AG20443 (cell line): ENCODE measurements at places on chromosomes 3 and 15.

DNA sequence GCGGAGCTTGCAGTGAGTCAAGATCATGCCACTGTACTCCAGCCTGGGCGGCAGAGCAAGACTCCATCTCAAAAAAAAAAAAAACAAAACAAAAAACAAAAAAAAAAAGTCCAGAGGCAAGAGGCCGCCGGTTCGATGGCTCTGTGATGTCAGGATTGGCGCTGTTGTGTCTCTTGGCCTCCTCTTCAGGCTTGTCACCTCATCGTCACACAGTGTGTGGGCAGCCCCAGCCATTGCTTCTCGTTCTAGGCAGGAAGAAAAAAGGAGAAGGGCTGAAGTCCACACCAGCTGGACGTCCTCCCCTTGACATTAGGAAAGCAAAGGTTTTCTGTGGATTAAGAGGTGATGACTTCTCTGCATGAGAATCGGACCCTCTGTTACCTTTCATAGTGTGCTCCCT lies 191.1 kb downstream of the NSMCE3 start:
- DNase-seq, result no peak

- no peak for DNase-seq
These were observed 7.6 kb upstream of the GMNC start for GRCh38 chr3:190870127-190870526.

- no peak for DNase-seq
These were observed 257.7 kb upstream of the UBE2E1 start for GRCh38 chr3:23547905-23548650.

DNA sequence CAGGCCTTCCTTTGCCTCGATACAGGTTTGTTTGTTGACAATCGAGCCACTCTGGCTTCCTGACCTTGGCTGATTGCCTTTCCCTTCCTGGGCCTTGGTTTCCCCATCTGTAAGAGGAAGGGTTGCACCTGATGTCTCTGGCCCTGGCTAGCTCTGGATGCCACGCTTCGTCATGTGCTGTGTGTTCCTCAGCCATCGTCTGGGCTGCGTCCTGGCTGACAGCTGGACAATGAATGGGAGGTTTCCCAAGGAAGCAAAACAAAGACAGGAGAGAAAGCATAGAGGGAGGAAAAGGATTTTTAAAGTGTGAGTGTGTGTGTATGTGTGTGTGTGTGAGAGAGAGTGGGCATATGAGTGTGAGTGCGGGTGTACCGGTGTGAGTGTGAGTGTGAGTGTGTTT lies 65.2 kb upstream of the HACD2 start:
- no peak for DNase-seq

- peak; percentile 75 for DNase-seq
These were observed 166.3 kb downstream of the VGLL4 start for GRCh38 chr3:11477407-11477911.

GRCh38 chr15:73539212-73540128 lies 93.7 kb downstream of the NPTN start:
- DNase-seq, result no peak

DNA sequence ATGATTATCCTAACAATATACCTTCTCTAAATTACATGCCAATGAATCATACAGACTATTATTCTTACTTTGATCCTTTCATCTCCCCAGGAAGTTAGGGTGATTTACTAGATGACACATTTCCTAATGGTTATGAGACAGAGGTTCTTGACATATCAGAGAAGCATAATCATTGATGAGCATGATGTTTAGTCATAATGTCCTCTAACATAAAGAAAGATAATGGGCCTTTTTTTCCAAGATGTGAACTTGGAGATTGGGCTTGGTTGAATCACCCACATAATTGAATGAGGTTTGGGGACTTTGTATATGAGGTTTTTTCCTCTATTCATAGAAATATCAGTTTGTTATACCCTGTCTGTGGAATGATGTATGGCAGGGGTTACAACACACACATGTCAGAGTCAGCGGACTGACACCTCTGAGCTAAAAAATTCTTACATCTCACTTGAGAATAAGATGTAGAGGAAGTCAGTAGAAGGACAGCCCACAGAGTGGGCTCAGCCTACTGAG lies 69.7 kb upstream of the DCBLD2 start:
- DNase-seq, result peak; percentile 11

GRCh38 chr15:29470794-29471193 lies 201.2 kb upstream of the NSMCE3 start:
- no peak for DNase-seq

DNA sequence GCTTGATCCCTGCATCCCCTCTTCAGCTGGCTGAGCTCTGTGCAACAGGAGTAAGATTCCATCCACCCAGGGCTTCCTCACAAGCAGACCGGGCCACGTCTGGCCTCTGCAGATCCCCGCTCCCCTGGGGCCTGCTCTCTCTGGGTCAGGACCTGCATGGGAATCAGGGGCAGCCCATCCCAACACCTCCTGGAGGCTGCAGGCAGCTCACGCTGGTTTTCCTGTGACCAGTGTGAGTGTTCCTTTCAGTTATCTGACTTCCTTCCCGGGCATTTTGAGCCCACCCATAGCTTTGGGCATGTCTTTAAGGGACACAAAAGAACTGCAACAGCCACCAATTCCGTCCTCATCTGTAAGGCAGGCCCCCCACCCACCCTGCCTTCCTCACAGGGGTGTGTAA lies 16.3 kb downstream of the NUP210 start:
- DNase-seq, result no peak

DNA sequence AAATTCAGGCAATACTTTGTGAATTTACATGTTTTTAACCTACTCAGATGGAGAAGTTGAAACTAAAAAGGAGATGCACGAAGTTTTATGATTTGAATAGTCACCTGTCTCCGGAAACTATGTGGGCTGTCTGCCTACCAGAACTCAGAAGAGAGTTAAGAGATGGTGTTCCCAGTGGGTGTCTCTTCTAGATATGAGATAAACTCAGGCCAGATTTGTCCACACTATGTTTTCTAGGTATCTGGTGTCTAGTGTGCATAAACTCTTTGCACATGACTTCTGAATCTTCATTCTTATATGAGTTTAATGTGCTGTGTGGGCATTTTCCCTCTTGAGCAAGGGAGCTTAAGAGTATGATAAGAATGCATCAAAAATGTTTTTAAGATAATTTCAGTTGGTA lies 222.8 kb downstream of the FOXP1 start:
- no peak for DNase-seq

- DNase-seq, result peak; percentile 42
These were observed 39.9 kb upstream of the TBL1XR1 start for GRCh38 chr3:177237206-177237605.

DNA sequence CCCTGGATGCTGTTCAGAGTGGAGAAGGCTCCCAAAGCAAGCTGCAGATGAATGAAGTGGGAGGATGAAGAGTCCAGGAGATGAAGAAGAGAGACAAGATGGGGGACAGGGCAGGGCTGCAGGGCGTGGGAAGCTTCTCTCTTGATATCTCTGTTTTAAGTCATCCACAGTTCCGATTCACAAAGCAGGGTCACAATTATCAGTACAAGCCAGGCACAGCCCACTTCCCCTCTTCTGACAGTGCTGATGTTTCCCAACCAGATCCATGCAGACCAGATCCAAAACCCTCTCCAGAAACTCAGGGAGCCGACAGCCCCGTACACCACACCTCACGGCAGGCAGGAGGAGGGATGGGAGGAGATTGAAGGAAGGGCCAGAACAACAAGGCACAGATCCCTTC lies 31.1 kb downstream of the NTRK3 start:
- no peak for DNase-seq

GRCh38 chr3:21752749-21753347 lies 1.8 kb upstream of the ZNF385D start:
- peak; percentile 67 for DNase-seq

- DNase-seq, result no peak
These were observed 617.5 kb downstream of the ZPLD1 start for GRCh38 chr3:103052236-103052830.

GRCh38 chr15:38651328-38652038 lies 86.9 kb upstream of the RASGRP1 start:
- no peak for DNase-seq

DNA sequence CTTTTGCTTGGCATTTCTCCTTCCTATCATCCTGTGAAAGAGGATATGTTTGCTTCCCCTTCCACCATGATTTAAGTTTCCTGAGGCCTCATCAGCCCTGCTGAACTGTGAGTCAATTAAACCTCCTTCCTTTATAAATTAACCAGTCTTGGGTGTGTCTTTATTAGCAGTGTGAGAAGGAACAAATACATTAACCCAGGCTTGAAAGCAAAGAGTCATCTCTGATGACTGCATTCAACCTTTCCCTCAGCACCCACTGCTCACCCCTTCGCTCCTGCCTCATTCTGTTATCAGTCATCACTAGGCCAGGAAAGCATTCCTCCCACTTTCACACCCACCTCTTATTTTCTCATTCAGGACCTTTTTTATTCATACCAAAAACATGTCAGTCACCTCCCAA lies 59.6 kb upstream of the CASR start:
- no peak for DNase-seq

GRCh38 chr3:175102161-175102560 lies 243.0 kb downstream of the NAALADL2 start:
- no peak for DNase-seq

- DNase-seq, result no peak
These were observed 46.9 kb downstream of the IFT57 start for GRCh38 chr3:108175352-108175751.

DNA sequence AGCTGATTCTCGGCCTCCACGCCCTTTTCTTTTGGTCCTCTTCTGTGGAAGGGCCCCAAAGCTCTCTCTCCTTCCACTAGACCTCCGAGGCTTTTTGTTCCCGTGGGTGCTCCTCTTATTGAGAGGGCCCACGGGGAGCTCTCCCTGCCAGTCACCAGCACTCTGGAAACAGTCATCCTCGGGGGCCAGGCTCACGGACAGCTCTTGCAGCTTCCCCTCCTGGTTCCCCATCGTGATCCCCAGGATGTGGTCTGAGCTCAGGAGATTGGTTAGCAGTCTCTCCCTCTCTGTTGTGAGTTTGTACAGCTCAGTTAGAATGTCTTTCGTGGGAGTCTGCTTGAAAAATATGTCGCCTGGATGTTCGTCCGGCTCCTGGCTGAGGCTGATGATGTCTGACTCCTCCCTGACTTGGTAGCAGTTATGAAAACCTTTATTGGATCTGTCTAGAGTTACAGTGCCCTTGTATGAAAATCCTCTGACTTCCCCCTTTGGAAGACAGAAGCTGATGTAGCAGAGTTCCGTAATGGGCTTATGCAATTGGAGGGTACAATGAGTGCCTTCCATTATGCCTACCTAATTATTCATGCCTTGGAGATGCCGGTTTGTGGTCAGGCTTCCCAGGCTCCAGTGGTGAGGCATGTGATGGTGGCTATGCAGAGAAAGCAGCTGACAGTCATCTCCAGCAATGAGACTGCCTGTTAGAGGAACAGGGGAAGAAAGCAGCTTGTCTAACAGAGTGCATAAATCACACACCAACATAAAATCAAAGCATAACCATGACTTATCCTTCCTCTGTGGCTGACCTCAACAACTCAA lies 40.0 kb downstream of the FMN1 start:
- peak; percentile 61 for DNase-seq

- DNase-seq, result no peak
These were observed 381.8 kb upstream of the EPHA3 start for GRCh38 chr3:88725440-88726165.

GRCh38 chr3:23987356-23987755 lies 42.3 kb downstream of the NR1D2 start:
- DNase-seq, result no peak

DNA sequence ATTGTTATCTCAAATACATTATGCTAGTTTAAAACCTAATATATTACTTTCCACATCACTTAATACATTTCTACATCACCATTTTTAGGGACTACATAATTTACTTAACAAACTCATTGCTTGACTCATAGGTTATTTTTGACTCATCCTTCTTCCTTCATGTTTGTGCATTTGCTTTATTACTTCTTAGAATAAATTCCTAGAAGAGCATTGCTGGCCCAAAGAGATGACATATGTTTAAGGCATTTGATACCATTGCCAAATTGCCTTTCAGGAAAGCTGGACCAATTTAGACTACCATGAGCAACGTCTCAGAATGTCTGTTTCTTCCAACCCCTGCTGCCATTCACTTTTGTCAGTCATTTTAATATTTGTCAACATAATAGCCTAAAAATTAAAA lies 905.8 kb downstream of the IGSF11 start:
- DNase-seq, result peak; percentile 9

DNA sequence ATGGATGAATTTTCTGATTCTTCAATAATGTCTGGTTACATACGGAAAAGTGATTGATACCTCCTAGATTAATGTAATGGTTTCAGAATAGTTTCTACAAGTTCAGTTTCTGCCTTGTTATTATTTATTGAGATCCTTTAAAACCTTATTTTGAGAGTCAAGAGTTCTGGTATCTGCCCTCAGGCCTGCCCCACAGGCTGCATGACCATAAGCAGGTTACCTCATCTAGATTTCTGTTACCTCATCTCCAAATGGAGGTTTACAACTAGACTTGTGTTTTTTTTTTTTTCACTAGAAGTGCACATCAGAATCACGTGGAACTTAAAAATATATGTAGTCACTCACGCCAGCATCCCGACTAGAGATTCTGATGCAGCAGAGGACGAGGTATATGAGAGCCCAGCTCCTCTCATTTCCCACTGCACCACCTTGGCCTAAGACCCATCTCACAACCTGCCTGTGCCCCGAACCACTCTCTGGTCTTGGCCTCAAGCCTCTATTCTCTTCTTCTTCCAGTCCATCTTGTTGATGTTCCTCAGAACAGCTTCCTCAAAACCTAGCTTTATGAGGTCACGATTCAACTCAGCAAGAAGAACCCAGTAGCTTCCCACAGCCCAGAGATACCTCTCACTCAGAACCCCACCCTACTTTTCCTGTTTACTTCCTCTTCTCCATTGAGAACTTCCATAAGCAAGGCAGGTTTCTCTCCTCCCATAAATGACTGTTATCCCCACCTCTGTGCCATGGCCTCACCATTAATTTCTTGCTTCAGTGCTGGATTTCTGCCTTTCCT lies 353.4 kb downstream of the CHST2 start:
- DNase-seq, result no peak

GRCh38 chr3:118948146-118948545 lies 86.5 kb downstream of the IGSF11 start:
- DNase-seq, result no peak

- no peak for DNase-seq
These were observed 76.9 kb downstream of the SAMMSON start for GRCh38 chr3:70076396-70076795.

DNA sequence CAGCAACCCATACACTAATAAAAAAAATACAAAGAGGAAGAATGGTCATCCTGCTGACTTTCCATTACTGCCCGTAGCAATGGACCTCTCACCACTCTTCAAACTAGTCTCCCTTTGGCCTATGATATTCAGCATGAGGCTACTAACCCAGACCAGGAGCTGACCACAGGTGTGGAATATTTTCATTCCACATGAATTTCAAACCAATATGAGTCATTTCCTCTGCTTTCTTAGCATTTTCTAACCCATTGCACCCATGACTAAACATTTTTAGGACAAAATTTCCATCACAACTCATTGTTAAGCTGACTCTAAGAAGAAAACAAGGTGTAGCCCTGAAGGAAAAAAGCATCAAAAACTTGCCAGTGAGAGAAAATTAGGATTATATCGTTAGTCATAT lies 34.0 kb upstream of the ZPLD1 start:
- no peak for DNase-seq
